ENCODE measurements at places on chromosomes 3 and 15.

DNA sequence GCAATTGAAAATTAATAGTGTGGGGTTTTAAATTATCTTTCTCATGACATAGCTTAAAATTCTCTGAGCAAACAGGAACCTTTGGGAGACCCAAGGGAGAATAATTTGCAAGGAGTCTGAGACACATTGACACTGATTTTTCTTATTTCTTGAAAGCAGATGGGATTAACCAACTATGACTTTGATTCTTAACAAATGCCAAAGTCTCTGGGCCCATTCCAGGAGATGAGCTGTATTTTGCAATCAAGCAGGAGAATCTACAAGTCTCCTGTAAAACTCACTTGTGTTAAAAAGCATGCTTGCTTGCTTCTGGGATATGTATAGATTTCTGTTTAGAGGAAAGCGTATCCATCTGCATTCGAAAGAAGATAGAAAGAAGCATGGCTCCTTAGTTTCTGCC lies 71.3 kb upstream of the STT3B start:
- no peak for DNase-seq

DNA sequence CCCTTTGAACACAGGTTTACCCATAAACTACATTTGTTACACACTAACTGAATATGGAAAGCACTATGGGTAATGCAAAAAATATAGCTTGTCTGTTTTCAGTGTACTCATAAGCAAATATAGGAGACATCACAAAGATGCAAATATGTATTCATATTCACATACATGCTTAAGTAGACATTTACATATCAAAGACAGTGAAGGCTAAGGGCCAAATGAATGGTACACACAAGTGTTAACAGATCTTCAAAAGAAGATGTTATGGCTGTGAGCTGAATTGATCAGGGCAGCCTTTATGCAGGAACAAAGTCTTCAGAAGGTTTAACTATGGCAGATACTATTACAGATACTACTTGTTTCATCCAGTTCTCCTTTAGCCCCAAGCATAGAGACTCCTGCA lies 384.1 kb downstream of the FHIT start:
- no peak for DNase-seq

- no peak for DNase-seq
Observed at GRCh38 chr3:157029365-157029790, 130.6 kb downstream of the CCNL1 start.

GRCh38 chr3:48548729-48549705 lies 7.6 kb downstream of the PFKFB4 start:
- peak; percentile 54 for DNase-seq

DNA sequence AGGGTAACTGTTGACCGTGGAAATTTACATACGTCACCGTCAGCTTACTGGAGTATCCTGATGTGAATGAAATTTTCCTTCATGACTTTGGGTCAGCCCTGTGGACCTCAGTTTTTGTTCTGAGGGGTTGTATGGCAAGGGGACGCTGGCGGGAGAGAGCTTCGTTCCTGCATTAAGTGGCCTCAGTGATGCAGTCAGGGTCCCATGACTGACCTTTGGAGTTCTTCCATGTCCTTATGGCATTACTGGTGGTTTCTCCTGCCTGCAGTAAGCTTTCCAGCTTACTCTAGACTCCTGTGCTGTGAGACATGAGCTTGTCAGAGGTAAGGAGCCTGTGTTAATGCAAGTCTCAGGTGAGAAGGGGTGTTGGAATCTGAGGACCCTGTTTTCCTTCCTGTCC lies 1.8 kb downstream of the CD276 start:
- no peak for DNase-seq

GRCh38 chr3:57038466-57039164 lies 21.8 kb upstream of the SPATA12 start:
- no peak for DNase-seq

DNA sequence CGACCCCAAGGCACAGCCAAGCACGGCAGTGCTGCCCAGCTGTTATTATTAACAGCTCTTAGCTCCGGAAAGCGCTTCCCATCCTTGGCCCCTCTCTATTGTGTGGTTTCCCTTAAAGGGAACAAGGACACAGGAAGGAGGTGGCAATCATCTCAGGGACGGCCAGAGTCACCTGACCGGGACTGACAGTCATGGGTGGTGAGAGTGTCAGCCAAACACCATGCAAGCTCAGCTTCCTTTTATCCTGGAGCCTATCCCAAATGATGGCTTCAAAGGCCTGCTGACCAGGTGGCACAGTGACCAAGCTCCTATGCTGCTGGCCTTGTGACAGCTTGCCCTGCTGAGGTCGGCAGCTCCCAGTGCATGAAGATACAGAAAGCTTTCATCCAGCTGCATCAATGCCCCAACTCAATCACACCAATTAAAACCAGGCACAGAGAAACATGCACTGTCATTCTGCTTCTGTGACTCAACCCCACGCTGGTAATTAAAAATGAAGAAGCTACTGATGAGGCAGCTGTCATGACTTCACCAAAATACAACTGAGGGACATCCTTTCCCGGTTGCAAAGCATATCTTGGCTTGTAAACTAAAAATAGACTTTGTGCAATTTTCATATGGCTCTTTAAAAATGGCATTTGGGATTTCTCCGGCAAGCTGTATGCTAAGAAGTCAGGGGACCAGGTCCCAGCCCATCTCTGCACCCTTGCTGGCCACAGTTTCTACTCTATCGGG lies 34.0 kb downstream of the PCSK6 start:
- DNase-seq = no peak

GRCh38 chr3:50395070-50395860 lies 35.9 kb upstream of the TMEM115 start:
- no peak for DNase-seq

DNA sequence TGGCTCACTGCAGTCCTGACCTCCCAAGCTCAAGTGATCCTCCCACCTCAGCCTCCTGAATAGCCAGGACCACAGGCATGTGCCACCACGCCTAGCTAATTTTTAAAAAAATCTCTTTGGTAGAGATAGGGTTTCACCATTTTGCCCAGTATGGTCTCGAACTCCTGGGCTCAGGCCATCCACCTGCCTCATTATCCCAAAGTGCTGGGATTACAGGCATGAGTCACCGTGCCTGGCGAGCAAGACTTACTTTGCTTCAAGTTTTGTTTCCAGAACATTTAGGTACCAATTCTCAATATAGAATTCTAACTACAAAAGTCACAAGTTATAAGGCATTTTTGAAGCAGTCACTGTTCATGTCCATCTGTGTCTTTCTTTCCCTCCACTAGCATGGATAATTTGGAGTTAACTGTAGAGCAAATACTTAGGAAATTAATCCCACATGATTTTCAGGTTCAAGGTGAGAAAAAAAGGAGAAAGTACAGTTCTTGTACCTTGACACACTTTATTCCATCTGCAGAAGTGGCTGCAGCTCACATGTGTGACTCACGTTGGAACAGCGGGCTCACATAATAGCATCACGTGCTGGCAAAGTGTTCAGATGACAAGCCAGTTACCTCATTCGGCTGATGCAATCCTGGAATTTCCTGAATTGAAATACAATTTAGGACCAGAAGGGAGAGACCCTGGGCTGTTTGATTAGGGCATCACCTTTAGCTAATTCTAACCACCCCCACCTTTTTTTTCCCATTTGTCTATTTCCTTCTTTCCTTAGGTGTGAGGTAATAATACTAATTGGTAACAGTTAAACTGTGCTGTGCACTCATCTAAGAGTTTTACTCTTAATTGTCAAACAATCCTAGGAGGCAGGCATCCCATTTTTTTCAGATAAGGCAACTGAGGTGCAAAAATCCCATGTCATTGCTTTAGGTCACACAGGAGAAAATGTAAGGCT lies 46.9 kb upstream of the NEDD4 start:
- DNase-seq = no peak

GRCh38 chr3:172869784-172870518 lies 119.4 kb downstream of the ECT2 start:
- no peak for DNase-seq

DNA sequence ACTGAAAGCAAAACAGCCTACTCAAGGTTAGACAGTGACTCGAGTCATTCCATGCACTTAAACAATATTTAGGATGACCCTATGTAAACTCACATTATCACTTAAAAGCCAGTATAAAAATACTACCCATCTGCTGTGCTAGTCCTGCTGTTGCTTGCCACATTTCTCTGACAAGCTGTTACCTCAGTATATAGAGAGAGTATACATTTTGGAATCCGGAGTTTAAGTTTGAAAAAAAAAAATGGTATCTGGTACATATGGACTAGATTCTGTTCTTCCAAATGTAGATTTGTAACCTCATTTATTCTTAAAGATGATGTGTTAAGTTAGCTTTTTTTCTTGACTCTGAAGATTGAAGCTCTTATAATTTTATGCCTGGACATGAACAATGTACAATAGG lies 503.8 kb upstream of the TPRG1 start:
- no peak for DNase-seq

- DNase-seq = no peak
Observed at GRCh38 chr3:188180114-188180513, 26.2 kb downstream of the LPP start.

DNA sequence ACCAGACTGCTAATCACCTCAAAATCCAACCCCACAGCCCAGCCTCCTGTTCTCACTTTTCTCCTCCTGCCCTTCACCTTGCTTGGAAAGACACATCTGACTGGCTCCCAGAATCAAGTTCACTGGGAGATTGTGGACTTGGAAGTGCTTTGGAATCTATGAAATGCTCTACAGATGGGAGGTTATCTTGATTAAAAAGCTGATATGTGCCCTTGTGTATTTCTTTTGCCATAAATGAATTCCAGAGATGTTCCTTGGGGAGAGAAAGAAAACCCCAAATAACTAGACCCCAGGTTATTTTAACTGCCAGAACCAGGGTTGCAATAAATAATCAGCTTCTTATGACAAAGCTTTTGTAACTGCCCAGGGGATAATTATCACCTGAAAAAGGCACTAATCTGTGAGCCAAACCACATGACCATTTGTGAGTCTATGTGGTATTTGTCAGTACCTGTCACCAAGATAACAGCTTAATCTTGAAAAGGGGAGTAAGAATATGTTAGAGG lies 21.7 kb upstream of the ARHGEF3 start:
- DNase-seq = no peak

DNA sequence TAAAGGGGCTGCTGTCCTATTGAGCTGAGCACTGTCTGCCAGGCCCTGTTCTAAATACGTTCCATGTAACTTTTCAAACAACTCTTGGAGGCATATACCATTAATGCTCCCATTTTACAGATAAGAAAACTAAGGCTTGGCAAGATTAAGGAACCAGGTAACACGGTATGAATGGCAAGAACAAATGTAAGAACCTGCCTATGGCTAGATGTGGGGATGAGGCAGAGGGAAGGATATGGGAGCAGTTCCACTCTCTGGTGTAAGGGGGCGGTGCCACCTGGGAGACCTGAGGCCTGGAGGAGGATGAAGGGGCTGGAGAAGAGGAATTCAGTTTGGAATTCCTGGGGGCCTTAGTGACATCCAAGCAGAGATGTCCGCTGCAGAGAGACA lies 3.8 kb upstream of the LMAN1L start:
- no peak for DNase-seq

GRCh38 chr3:155500194-155500818 lies 206.8 kb upstream of the STRIT1 start:
- no peak for DNase-seq

Measured in stimulated activated CD8-positive, alpha-beta memory T cell treated with anti-CD3 and anti-CD28 coated beads, Interleukin-7, amount 100 ng/mL, for 48 hours (primary cell).